ENCODE measurements at places on chromosomes 3 and 15.

GRCh38 chr3:132006605-132007204, 28.1 kb downstream of the CPNE4 start:
- peak; percentile 59 for DNase-seq

GRCh38 chr3:136604961-136605360, 147.2 kb downstream of the STAG1 start:
- peak; percentile 26 for DNase-seq

- peak; percentile 39 for DNase-seq
Observed at GRCh38 chr3:33146791-33147445, 33.1 kb downstream of the CRTAP start.

DNA sequence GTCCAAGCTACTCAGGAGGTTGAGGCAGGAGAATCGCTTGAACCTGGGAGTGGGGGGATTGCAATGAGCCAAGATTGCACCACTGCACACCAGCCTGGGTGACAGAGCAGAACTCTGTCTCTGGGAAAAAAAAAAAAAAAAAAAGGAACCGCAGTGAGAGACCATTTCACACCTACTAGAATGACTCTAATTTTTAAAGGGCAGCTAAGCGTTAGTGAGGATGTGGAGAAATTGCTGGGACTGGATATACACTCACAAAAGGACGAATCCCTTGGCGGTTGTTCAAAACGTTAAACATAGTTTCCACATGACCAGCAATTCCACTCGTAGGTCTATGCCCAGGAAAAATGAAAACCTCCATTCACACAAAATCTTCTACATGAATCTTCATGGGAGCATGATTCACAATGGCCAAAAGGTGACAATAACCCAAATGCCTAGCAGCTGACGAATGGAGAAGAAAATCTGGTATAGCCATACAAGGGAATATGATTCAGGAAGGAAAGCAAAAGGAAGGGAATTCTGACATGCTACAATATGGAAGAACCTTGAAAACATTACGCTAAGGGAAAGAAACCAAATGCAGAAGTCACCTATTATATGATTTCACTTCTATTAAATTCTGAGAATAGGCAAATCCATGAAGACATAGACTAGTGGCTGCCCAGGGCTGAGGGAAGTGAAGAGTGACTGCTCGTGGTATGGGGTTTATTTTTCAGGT, 127.0 kb downstream of the CHSY1 start:
- DNase-seq: peak; percentile 80

GRCh38 chr15:70763120-70763949, at the start of gene UACA:
TSS of gene UACA (minus strand) at chr15:70763558. CDS start at chr15:70763407, 151 bp downstream.
- peak; percentile 98 for DNase-seq

GRCh38 chr3:134105876-134106556, 76.3 kb upstream of the SLCO2A1 start:
- DNase-seq: no peak

DNA sequence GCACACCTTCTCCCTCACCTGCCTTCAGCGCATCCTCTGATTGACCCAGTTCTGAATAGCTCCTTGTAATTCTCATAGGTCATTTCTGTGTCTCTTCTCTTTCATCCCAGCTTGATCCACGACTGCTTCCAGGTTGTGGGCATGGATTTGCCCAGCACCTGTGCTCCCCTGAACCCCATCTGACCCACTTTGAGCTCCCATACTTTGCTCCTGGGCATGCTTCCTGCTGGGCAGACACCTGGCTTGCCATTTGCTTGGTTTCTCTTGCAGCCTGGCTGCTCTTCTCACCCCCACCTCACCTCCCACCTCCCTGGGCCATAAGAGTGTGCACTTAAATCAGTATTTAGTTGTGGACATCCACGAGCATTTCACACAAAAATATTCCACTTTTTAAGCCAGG, 635.5 kb downstream of the TBL1XR1 start:
- DNase-seq: no peak

DNA sequence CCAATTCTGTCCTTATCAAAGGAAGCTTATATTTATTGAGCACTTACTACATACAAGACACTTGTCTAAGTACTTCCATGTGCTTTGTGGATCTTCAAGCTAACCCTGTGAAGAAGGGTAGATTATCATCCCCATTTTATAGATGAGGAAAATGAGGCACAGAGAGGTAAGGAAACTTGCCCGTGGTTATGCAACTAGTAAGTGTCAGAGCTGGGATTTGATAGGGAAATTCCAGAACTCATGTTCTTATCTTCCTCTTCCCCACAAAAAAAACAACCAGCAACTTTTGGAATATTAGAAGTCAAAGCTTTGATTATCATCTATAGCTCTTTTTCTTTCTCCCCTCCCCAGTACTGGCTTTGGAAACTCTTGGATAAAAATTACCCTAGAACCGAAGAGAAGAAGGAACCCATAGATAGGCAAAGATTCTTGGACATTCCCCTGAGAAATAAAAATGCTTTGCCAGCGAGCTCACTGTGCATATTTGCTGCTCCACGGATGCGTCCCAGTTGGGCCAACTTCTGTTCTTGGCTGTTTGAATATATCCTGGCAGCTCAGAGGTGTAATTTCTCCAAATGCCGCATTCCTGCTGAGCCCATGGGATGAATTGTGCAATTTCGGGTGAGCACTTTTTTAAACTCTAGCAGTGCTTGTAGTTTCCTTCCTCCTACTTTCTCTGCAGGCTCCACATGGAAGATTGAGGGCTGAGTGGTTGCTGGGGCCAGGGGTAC, 591.5 kb upstream of the CFAP20DC start:
- no peak for DNase-seq

- peak; percentile 82 for DNase-seq
Observed at GRCh38 chr15:44536302-44536961, 515 bp upstream of the EIF3J start.

- no peak for DNase-seq
Observed at GRCh38 chr3:156769721-156770654, 56.2 kb upstream of the LEKR1 start.

DNA sequence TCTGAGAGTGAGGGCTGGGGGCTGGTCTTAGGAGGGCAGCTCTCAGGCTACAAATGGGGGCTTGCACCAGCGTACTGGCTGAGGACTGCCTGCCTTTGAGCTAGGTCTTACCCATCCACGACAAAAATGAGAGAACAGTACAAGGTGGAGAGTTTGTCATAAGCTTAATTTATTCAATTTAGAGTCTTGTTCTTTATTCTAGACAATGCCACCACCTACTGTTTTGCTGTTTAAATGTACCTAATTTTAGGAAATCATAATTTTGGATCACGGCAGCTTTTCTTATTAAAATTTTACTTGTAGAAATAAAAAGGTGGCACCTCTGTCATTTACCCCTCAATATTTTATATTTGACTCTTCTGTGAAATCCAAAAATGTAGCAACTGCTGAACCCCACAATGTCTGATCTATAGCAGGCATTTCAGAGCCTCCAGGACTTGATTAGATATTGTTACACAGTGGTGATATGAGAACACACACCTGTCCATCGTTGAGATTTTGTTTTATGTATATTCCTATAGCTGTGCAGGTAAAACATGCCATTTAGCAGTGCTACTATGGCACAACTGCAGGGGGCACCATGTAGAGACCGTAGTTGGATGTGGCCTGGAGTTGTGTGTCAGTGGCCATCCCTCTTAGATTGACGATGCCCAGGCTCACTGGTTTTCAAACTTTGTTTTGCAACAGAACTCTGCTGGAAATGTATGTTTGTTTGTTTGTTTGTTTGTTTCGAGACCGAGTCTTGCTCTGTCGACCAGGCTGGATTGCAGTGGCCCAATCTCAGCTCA, 88.6 kb downstream of the SLCO3A1 start:
- DNase-seq: peak; percentile 25

GRCh38 chr3:111336511-111336910, 205.5 kb upstream of the CD96 start:
- DNase-seq: peak; percentile 22

- DNase-seq: no peak
Observed at GRCh38 chr3:136617198-136617597, 135.0 kb downstream of the STAG1 start.

DNA sequence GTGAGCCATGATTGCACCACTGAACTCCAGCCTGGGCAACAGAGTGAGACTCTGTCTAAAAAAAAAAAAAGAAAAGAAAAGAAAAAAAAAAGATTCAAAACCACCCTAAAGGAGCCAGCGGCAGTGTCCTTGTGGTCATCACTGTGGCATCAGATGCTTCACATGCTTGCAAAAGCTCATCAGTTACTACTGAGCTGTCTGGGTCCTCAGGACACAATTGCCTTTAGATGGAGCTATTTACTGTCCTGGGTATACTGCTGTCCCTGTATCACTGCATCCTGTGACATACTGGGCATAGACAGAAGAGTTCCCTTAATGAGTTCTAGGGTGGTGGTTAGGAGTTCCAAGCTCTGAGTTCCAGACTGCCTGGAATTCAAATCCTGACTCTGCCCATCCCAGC, 85.8 kb downstream of the LINGO1 start:
- no peak for DNase-seq

DNA sequence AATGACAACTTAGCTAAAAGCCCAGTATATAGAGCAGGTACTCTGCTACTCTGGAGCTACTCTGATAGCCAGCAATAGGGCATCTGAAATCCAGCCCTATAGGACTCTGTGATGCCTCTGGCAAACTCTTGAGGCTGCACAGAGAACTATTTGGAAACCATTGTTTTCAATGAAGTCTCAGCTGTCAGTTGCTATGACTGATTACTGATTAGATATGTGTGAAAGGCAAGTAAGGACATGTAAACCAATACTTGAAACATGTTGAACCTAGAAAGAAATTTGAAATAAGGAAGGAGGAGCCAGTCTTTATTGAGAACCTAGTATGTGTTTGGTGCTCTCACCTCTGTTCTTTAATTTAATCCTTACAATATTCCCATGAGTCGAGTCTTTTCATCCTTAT, 40.2 kb upstream of the CRTC3 start:
- no peak for DNase-seq

- peak; percentile 72 for DNase-seq
Observed at GRCh38 chr15:73879426-73879825, 6.1 kb downstream of the TBC1D21 start.

- no peak for DNase-seq
Observed at GRCh38 chr3:174430986-174431385, 428.1 kb upstream of the NAALADL2 start.

DNA sequence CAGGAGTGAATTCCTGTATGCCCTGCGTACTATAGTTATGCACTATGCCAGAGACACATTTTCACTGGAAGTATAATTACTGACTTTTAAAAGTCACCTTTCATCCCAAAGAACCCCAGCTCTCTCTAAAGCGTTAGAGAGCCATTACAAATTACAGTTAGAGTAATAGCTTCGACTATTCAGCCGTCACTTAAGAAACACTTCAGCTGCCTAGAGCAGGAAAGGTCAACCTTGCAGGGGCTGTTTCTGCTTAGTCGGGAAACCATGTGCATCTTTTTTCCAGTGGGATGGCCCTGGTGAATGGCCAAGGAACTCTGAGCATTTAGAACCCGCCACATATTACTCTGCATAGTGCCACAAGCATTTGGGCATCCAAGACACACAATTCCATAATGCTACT, 235.9 kb downstream of the ARRDC4 start:
- no peak for DNase-seq

DNA sequence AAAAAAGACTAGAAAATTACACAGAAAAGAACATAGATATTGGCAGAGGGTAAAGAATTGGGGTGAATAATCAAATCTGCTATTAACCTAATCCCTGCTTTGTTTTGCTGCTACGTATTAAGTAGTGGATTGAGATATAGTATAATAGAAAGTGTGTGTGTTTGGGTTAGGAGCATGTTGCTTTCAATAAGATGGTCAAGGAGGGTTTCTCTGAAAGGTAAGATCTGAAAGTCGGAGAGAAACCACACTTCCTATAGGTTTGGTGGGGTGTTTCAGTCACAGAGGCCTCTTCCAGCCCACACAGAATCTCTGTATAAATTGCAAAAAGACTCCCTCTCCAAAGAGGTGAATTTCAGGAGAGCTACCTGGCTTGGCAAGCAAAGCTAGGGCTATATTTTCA, 345.7 kb upstream of the SATB1 start:
- no peak for DNase-seq

GRCh38 chr15:74038707-74039655, 43.4 kb downstream of the GOLGA6A start:
- DNase-seq: no peak

- peak; percentile 91 for DNase-seq
Observed at GRCh38 chr3:46692566-46692990, 901 bp downstream of the ALS2CL start.

DNA sequence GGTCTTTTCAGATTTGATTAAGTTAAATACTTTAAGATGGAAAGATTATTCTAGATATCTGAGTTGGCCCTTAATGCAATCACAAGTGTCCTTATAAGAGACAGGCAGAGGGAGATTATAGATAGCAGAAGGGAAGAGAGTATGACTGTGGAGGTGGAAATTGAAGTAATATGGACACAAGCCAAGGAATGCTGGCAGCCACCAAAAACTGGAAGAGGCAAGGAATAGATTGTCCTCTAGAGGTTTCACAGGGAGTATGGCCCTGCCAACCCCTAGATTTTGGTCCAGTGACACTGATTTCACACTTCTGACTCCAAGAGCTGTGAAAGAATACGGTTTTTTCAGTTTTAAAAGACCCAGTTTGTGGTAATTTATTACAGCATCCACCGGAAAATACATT, 1498.7 kb upstream of the CADM2 start:
- DNase-seq: peak; percentile 30

GRCh38 chr15:73320619-73321180, 48.1 kb downstream of the HCN4 start:
- DNase-seq: no peak

DNA sequence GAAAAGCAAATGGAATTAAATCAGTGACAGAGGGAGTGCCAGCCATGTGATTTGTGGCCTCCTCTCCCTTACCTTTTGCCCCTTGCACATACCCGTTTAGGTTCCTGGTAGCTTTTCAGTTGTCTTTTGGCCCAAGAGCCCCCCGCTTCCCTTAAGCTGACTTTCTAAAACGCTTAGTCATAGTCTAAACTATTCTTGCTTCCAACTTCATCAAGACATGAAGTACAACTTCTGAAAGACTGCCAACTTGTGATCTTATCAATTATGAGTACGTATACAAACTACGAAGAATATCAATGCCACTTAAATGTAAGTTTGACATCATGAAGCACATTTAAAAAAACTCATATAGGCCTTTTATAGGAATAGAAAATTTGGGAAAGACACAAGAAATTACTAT, 61.9 kb downstream of the EIF3J start:
- DNase-seq: no peak

DNA sequence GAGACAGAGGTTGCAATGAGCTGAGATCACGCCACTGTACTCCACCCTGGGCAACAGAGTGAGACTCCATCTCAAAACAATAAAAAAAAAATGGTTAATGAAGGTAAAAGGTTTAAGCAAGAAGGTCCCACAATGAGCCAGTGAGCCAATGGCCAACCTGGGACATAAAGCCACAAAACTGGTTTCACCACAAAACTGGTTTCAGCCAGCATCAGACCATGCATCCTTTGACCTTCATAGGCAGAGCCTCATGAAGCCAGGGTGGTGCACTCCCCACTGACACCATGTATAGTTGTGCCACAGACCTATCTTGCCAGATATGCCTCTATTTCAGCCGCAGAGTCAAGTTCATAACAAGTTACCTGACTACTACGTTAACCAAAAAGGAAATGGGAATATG, 41.9 kb downstream of the SCAP start:
- peak; percentile 42 for DNase-seq

DNA sequence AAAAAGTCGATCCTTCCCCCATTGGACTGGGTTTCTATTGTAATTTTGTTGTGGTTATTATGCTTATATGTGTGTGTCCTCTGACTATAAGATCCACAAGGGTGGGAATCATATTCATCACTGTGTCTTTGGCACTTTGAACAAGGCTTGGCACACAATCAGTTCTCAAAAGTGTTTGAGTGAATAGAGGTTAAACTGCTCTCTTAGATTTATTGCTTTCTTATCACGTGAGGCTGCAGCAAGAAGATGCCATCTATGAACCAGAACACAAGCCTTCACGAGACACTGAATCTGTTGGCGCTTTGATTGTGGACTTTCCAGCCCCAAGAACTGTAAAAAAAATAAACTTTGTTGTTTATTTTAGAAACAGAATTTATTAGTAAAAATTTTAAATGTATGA, 295.0 kb upstream of the MDFIC2 start:
- no peak for DNase-seq
